ENCODE measurements at places on chromosomes 4 and X.

GRCh38 chr4:87051121-87051713 is 116.4 kb downstream of the AFF1 start:
- peak; percentile 83 for DNase-seq

DNA sequence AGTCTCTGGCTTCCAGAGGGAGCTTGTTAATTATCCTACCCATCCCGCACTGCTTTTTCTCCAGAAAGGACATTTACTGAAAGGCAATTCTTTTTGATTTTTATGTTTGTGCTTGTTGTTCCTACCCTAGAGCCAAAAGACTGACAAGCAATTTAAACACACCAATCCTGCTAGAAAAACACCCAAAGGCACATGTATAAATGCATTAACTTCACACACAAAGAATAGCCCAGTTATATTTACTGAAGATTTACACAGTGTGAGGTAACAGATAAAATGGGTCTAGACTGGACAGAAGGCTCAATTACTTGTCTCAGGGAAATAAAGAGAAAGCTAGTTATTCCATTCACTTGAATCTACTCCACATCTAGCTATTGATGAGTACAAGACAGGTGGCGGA is 61.2 kb upstream of the NOCT start:
- no peak for DNase-seq

DNA sequence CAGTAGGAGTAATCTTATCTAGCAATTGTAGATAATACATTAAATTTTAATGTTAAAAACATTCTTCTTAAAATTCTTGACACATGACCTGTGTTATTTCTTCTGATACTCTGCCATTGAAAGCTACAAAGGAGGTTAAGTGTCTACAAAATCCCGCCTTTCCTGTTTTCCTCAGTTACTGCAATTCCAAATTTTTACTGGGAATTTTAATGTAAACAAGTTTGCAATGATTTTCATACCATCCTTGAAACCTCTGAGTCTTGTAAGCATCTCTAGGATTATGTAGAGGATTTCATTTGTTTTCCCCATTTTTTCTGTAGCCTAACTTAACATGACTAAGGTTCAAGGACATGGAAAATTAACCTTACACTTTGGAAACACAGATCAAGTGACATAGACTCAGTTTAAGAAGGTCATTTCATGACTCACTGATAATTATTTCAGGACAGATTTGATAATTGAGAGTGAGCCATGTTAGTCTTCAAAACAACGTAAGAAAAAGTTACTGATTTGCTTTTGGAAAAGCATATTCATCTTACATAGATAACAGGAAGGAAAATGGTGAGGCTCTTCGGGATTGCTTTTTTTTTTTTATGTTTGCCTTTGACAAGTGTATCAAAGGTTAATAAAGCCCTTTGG is 39.6 kb upstream of the PDLIM5 start:
- DNase-seq = peak; percentile 29

GRCh38 chr4:34037280-34037679 is 2207.0 kb downstream of the ARAP2 start:
- no peak for DNase-seq

- DNase-seq = no peak
Observed at GRCh38 chrX:37875675-37876074, 28.3 kb upstream of the DYNLT3 start.

All from fibroblast of the aortic adventitia (primary cell).